Activated naive CD8-positive, alpha-beta T cell treated with anti-CD3 and anti-CD28 coated beads, Interleukin-2, amount 10 ng/mL, durations not matched to agents 7 days and 5 days (primary cell): ENCODE measurements at places on chromosomes 2 and 18. TPM values are rescaled to one million over a fixed set of nuclear protein-coding genes. Genes with fewer than 3 reads are reported as not detected.

- H3K4me1 ChIP-seq, result no peaks in the 10 kb centered on the region
- H3K27ac ChIP-seq, result no peak overlapping the region
- peaks cover 2% of the 10 kb centered on the region for H3K27me3 ChIP-seq
- DNase-seq, result no peak
Measured at GRCh38 chr2:238892796-238893195, 44.9 kb downstream of the TWIST2 start.

GRCh38 chr2:68196120-68196716 is 38.5 kb downstream of the PNO1 start:
- H3K27ac ChIP-seq, result no peak overlapping the region
- no peaks in the 10 kb centered on the region for H3K27me3 ChIP-seq
- no peak overlapping the region for H3K4me3 ChIP-seq
- H3K4me1 ChIP-seq, result peaks cover 20% of the 10 kb centered on the region
- no peaks in the 10 kb centered on the region for H3K36me3 ChIP-seq
- DNase-seq, result no peak

GRCh38 chr2:25381502-25381901 is 39.8 kb upstream of the DNMT3A start:
- no peak overlapping the region for H3K4me3 ChIP-seq
- DNase-seq, result peak; percentile 16
- peaks cover 11% of the 10 kb centered on the region for H3K36me3 ChIP-seq

- peak overlapping the region; percentile 86 for H3K27ac ChIP-seq
- H3K27me3 ChIP-seq, result no peaks in the 10 kb centered on the region
- peak; percentile 79 for DNase-seq
- no peaks in the 10 kb centered on the region for H3K36me3 ChIP-seq
Measured at GRCh38 chr2:241803387-241804325, 5.3 kb upstream of the NEU4 start.

DNA sequence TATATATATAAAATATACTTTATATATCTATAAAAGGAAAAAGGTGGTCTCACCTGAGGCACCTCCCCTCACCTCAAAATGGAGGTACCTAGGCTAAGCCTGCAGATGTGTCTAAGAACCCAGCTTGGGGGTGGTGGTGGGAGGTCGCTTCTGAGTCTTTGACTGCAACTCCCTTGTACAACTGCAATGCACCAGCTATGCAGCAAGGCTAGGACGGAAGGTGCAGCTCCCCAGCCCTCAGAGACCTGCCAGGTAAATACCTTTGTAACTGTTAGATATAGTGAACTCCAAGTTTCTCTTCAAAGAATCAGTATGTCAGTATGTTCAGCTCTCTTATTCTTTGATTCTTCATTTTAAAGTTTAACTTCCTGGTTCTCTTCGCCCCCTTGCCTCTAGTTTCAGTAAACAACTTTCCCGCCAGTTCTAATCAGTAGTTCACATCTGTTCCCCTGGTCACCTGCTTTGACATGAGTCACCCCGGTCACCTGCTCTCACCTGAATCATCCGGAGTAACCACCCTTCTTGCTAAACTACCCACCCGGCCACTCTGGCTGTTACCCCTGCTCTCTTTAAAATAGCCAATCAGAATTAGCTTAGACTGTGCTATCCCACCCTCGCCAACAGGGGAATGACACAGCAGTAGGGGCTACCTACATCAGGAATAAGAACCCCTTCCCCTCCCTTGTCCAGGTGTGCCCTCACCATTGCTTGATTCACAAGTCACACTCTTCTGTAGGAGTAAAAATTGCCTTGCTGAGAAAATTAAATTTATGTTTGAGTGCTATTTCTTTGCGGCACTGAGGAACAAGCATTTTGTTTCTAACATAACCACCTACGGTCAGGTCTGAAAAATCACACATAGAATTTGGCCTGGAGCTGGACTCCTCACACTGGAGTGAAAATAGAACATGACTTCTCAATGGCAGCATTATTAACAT is 24.7 kb upstream of the IMPA2 start:
- no peaks in the 10 kb centered on the region for H3K36me3 ChIP-seq
- no peak overlapping the region for H3K27ac ChIP-seq
- H3K4me1 ChIP-seq, result peaks cover 3% of the 10 kb centered on the region
- peaks cover 6% of the 10 kb centered on the region for H3K27me3 ChIP-seq
- DNase-seq, result no peak

DNA sequence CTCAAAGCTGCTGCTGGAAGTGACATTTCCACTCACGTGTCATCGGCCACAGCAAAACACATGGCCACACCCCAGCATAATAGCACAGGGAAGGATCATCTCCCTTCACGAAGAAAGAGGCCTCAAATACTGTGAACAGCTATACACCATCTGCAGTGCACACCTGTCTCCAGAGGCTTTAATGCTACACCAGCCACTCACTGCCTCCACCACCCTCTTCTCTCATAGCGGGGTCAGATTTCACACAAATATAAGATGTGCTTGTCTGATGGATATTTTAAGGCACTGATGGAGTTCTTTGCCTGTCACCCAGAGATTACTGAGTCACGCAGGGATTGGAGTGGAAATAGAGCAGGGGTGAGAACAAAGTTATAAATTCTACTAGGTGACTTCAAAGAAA is 374.0 kb downstream of the ZNF516 start:
- H3K27me3 ChIP-seq, result peaks cover 2% of the 10 kb centered on the region
- no peak overlapping the region for H3K4me3 ChIP-seq
- DNase-seq, result no peak
- no peak overlapping the region for H3K27ac ChIP-seq

DNA sequence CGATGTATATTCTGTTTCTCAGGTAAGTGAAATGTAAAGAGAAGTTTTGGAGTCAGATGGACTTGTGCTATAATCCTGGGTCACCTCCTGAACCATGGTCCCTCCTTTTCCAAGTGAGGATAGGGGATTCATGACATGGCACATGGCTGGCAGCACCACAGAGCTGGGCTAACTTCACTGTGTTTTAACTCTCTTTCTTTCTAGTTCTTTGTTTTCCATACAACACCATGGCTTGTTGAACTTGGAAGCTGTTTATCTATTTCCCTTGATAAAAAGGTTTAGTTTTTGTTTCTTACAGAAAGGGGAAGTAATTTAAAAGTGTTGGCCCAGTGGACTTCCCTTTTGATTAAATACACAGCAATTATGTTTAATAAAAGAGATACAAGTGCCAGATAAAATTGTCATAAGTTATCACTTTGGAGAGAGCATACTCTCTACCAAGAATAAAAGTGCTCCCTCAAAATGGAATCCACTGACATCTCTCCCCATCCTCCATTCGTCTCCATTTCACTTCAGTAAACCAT is 90.4 kb downstream of the PLCL1 start:
- peaks cover 3% of the 10 kb centered on the region for H3K4me1 ChIP-seq

GRCh38 chr2:25420820-25421237 is 79.1 kb upstream of the DNMT3A start:
- H3K4me1 ChIP-seq, result peaks cover 21% of the 10 kb centered on the region
- H3K27ac ChIP-seq, result peak overlapping the region; percentile 8
- H3K36me3 ChIP-seq, result peaks cover 27% of the 10 kb centered on the region
- no peak overlapping the region for H3K4me3 ChIP-seq
- DNase-seq, result no peak

DNA sequence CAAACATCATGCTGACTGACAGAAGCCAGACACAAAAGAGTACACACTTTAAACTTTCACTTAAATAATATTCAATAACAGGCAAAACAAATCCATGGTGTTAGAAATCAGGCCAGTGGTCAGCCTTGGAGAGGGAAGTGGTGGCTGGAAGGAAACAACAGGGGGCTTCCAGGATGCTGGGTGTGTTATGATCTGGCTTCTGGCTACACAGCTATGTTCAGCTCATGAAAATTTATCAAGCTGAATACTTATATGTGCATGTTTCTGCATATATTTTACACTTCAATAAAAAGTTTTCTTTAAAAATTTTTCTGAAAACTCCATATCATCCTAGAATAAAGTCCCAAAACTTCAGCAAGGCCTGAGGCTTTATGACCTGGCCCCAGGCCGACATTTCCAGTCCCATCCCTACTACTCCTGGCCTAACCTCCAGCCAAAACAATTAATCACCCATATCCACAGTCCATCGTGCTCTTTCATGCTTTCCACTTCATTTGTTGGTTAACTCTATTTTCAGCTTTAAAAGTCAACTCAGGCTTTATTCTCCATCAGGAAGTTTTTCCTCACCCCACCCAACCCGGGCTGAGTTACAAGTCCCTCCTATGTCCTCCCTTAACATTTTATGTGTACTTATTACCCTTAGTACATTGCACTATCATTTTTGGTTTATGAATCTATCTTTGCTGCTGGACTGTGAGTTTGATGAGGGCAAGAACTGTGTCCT is 27.9 kb upstream of the SPTBN1 start:
- H3K27ac ChIP-seq, result no peak overlapping the region
- H3K4me3 ChIP-seq, result no peak overlapping the region
- peaks cover 3% of the 10 kb centered on the region for H3K36me3 ChIP-seq
- peaks cover 4% of the 10 kb centered on the region for H3K27me3 ChIP-seq

- H3K36me3 ChIP-seq, result no peaks in the 10 kb centered on the region
- peaks cover 9% of the 10 kb centered on the region for H3K27me3 ChIP-seq
- no peak overlapping the region for H3K4me3 ChIP-seq
- H3K4me1 ChIP-seq, result no peaks in the 10 kb centered on the region
Measured at GRCh38 chr2:178238154-178238521, 43.8 kb downstream of the OSBPL6 start.

DNA sequence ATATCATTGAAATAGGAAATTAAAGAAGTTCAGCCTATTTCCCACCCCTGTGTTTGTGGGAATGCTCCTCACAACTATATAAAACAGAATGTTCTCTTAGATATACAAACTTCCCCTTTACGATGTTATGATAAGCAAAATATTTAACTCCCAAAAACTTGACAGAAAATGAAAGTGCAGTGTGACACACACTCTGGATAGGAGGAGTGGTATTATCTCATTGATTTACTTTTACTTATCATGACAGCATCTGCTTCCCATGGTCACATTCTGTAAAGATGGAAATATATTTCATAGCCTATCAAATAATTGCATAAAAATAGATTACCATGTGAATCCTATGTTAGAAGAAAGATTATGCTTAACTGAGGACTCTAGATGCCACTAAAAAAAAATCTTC is 96.6 kb upstream of the STK17B start:
- peak overlapping the region; percentile 78 for H3K27ac ChIP-seq
- H3K27me3 ChIP-seq, result no peaks in the 10 kb centered on the region
- no peak for DNase-seq

DNA sequence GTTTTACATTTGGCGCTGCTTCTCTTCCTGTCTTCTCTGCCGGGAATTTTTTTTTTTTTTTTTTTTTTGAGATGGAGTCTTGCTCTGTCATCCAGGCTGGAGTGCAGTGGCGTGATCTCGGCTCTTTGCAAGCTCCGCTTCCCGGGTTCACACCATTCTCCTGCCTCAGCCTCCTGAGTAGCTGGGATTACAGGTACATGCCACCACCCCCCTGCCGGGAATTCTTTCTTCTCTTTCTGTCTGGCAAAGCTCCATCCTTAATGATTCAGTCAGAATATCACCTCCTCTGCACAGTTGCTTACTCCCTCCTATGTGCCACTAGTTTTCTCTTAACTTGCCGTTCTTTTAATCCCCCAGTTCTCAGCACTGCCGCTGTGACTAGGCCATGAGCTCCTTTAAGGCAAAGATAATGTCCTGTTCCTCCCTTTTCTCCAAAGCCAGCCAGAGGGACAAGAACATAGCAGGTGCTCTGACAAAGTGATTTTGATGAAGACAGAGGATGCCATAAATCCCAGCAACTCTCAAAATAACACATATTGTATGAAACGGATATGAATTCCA is 112.1 kb upstream of the LRATD1 start:
- no peak for DNase-seq
- no peaks in the 10 kb centered on the region for H3K27me3 ChIP-seq
- no peak overlapping the region for H3K4me3 ChIP-seq
- no peak overlapping the region for H3K27ac ChIP-seq
- H3K4me1 ChIP-seq, result no peaks in the 10 kb centered on the region
- no peaks in the 10 kb centered on the region for H3K36me3 ChIP-seq

GRCh38 chr2:238635647-238636051 is 208.9 kb downstream of the ASB1 start:
- no peak overlapping the region for H3K27ac ChIP-seq
- no peaks in the 10 kb centered on the region for H3K4me1 ChIP-seq
- no peak for DNase-seq
- no peak overlapping the region for H3K4me3 ChIP-seq

GRCh38 chr2:143068509-143068908 is 60.7 kb upstream of the ARHGAP15 start:
- peaks cover 12% of the 10 kb centered on the region for H3K27me3 ChIP-seq
- H3K4me1 ChIP-seq, result no peaks in the 10 kb centered on the region
- no peak overlapping the region for H3K27ac ChIP-seq
- no peak overlapping the region for H3K4me3 ChIP-seq
- DNase-seq, result no peak

GRCh38 chr2:20092226-20092900 is 40.9 kb upstream of the LAPTM4A start:
- H3K36me3 ChIP-seq, result no peaks in the 10 kb centered on the region
- H3K27ac ChIP-seq, result no peak overlapping the region
- DNase-seq, result no peak
- no peak overlapping the region for H3K4me3 ChIP-seq

DNA sequence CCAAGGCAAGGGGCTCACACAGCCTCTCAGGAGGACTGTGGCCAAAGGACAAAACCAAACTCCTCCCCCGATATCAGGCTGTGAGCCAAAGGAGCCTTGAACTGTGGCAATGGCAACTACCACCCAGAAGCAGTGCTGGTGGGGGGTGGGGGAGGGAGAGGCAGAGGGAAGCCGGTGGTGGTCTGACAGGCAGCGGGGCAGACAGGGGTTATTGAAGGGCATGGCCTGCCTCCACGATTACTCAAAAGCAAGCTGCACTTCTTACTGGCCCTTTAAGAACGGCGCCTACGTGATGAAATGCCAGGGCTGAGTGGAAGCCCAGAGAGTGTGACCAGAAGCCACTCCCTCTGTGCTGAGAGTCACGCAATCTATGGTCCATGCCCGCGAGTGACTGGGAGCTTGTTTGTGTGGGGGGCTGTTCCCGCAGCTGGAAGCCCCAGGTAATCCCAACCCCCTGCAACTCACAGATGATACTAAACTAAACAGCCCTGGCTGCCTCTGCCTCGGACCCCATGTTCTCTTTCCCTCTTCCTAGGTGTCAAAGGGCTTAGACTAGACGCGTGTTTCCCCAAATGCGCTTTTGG is 128.2 kb upstream of the CXCR4 start:
- DNase-seq, result no peak
- H3K27ac ChIP-seq, result no peak overlapping the region
- H3K4me3 ChIP-seq, result no peak overlapping the region
- peaks cover 6% of the 10 kb centered on the region for H3K36me3 ChIP-seq
- H3K4me1 ChIP-seq, result peaks cover 21% of the 10 kb centered on the region
- H3K27me3 ChIP-seq, result peaks cover 6% of the 10 kb centered on the region

Gene SERPINB13
- total RNA-seq, result not detected

Gene PROC
- not detected for total RNA-seq

Gene GFPT1
- total RNA-seq, result 20.8 TPM

Gene GPR45
- not detected for total RNA-seq

Gene FOXI3
- not detected for total RNA-seq

Gene GLI2
- total RNA-seq, result 1.9 TPM

Gene COL5A2
- total RNA-seq, result 2.2 TPM
